ENCODE measurements at places on chromosomes 2 and 18.

DNA sequence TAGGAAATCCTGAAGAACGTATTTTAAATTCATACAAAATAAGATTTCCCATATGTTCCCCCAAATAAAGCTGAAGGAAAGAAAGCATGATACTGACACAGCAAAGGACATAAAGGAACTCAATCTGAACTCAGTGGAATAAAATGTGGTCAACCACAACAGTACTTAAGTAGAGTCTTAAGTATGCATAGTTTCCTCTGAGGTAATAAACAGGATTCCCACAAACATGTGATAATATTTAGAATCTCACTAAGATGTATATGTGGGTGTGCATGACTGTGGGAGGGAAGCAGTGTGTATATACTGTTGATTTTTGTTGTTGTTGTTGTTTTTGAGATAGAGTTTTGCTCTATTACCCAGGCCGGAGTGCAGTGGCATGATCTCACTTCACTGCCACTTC lies 69.3 kb downstream of the NOL10 start:
- DNase-seq, result no peak

GRCh38 chr18:66193938-66194337 lies 410.0 kb downstream of the CDH19 start:
- DNase-seq, result no peak

DNA sequence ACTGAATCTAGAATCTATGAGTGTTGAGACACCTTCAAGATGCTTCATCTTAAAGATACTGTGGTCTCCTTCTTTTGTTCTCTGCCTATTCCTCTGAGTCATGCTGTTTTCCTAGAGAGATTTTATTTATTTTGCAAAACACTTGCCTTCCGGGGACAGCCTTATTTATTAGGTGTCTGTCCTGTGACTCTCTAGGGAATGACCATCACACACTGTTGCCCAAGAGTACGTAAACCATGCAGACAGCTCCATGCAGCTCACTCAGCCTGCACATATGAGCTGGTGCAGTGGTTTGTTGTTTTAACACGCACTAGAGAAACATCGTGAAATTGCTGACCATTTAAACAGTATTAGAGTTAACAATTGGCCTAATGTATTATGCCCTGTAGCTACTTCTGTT lies 12.4 kb upstream of the ADCYAP1 start:
- DNase-seq, result no peak

GRCh38 chr2:205438241-205438640 lies 244.1 kb upstream of the NRP2 start:
- DNase-seq, result no peak

DNA sequence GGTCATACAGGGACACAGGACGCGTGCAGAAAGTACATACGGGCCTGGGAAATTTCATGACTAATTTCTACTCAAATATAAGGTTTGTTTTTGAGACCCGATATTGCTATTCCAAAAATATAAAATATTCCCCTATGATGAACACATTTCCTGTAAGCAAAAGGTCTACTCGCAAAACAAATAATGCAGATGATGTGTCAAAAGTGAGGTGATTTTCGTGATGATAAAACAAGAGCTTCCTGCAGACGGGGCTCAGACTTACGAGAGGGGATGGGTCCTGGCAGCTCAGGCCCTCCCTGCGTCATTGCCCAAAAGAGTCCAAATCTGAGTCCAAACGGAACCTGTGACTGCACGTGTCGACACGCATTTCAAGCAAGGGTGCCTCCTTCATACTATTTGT lies 62.7 kb downstream of the MBP start:
- DNase-seq, result no peak

DNA sequence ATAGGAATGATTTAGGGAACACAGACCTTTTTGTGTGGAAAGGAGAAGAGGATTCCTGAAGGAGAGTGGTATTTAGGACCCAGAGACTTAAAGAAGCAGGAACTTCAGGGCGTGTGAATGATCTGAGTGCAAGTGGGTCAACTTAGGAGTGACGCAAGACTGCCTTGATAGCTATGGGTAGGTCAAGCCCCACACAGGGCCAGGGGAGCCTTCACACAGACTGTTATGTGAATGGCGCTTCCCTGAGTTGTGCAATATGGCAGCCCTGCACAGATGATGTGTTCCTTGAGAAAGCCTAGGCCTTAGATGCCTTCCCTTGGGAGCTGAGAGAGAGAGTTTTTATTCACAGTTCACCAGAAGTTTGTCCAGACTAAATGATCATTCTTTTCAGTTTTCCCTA lies 47.1 kb upstream of the IGFBP5 start:
- DNase-seq, result no peak

- DNase-seq, result no peak
Observed at GRCh38 chr18:30925795-30926194, 116.7 kb downstream of the DSC3 start.

- no peak for DNase-seq
Observed at GRCh38 chr18:76258209-76258608, 236.8 kb downstream of the ZNF516 start.

- no peak for DNase-seq
Observed at GRCh38 chr2:129726216-129726615, 253.2 kb upstream of the RAB6C start.

DNA sequence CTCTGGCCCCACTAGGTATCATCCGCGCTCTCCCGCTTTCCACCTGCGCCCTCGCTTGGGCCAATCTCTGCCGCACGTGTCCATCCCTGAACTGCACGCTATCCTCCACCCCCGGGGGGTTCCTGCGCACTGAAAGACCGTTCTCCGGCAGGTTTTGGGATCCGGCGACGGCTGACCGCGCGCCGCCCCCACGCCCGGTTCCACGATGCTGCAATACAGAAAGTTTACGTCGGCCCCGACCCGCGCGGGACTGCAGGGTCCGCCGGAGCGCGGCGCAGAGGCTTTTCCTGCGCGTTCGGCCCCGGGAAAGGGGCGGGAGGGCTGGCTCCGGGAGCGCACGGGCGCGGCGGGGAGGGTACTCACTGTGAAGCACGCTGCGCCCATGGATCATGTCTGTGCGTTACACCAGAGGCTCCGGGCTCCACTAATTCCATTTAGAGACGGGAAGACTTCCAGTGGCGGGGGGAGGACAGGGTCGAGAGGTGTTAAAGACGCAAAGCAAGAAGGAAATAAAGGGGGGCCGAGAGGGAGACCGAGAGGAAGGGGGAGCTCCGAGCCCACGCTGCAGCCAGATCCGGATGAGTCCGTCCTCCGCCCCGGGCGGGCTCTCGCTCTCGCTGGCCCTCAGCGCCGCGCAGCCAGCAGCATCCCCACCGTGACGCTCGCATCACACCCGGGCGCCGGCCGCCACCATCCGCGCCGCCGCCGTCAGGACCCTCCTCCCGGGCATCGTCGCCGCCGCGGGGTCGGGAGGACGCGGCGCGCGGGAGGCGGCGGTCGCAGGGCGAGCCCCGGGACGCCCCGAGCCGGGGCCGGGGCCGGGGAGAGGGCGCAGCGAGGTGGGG lies 664 bp downstream of the NETO1 start:
- DNase-seq, result no peak

DNA sequence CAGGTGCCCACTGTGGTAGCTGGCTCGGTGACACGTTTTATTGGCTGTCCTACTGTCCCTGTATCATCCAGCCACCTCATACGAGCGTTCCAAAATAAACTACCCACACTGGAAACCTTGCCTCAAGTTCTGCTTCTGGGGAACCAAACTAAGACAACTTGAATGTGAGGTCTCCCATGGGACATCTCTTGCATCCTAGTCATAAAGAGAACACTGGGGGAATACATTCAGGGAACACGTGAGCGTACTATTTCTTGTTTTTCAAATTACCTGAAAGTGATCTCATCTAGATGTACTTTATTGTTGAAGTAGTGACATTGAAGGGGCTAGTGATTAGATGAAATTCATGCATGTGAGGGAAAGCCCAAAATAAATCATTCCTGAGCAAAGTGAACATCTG lies 15.0 kb downstream of the LYG2 start:
- no peak for DNase-seq

DNA sequence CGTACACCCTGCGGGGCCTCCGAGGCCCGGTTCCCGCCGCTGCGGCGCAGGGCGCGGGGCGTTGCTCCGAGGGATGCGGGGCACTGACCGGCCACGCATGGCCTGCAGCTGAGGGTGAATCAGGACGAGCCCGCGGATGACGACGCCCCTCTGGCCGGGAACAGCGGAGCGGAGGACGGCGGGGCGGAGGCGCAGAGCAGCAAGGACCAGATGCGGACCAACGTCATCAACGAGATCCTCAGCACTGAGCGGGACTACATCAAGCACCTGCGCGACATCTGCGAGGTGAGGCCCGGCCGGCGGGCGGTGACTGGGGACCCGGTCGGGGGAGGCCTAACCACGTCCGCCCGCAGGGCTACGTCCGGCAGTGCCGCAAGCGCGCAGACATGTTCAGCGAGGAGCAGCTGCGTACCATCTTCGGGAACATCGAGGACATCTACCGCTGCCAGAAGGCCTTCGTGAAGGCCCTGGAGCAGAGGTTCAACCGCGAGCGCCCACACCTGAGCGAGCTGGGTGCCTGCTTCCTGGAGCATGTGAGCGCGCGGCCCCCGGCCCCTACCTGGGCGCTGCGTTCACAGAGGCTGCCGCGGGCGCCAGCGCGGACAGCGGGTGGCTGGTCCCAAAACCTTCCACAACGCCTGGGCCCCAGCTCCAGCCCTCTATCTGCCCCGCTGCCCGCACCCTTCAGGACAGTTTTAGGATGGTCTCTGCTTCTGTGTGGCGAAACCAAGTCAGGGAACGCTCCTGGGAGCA lies 53.2 kb downstream of the FAM168B start:
- DNase-seq, result no peak

DNA sequence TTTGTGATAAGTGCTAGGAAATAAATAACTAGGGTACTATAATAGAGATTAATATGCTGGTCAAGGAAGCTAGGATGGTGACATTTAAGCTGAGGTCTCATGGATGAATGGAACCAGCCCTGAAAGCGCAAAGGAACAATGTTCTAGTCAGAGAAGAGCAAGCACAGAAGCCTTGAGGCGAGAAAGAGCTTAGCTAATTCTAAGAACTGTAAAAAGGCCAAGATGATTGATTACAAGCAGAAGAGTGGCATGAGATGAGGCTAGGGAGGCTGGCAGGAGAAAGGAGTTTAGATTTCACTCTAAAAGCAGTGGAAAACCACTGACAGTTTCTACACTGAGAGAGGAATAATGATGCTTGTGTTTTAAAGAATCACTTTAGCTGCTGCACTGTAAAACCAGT lies 3.4 kb upstream of the YIPF4 start:
- DNase-seq, result no peak

DNA sequence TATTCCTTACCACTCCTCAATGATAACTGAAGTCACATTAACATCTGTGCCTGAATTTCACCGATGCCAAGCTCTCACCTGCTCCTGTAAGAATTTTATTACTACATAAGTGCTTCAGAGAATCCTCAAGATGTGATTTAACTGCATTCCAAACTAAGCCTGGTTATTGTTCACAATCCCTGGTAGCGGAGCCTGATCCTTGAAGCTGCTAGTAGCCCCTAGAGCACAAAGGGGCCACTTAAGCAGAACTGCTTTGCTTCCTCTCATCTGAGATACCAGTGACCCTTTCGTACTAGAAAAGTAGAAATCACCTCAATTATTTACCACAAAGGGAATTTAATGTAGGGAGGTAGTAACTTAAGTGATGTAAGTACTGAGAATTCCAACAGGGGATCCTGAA lies 529.6 kb downstream of the CPS1 start:
- DNase-seq, result no peak

- no peak for DNase-seq
Observed at GRCh38 chr2:183035298-183035953, 2.8 kb downstream of the NCKAP1 start.

DNA sequence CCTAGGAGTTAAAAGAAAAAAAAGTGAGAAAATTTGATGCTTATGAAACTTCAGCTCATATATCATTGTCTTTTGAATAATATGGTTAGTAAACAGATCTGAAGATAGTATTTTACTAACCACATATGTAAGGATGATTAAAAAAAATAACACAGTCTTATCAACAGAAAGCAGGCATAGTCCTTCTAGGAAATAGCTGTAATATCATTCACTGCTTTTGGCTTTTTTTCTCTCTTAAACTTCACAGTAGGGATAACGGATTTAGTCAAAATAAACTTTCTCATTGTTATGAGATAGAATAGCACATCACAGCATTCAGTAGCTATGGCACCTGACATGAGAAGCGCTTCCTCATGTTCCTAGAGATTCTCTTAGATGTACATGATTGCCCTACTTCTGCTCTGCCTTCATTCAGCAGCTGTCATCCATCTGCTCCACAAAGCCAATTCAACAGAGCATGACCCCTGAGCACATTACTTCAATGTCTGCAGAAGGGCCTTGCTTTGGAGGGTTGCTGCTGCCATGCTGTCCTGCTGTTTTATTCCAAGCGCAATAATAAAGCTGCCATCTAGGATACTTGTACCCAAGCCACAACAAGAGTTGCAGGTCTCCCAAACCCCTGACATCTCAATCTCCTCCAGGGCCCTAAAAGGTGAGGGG lies 67.0 kb downstream of the TTC21B start:
- DNase-seq, result no peak

DNA sequence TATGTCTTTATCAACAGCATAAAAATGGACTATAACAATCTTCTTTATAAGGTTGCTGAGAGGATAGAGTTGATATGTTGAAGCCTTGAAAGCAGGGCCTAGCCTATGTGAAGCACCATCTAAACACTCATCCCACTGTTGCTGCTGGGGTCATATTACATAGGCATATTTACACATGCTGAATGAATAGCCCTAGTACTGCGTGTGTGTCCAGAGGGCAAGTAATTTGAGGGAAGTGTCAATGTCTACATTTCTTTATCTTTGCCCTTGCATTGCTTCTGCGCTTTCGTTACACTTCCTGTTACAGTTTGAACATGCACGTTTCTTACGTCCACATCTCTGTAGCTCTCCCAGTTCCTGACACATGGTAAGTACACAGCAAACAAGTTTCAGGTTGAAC lies 280.3 kb upstream of the ATP5MC3 start:
- no peak for DNase-seq

- no peak for DNase-seq
Observed at GRCh38 chr2:231334179-231334930, 61.2 kb upstream of the B3GNT7 start.

GRCh38 chr2:37786191-37786698 lies 114.8 kb upstream of the CDC42EP3 start:
- no peak for DNase-seq

DNA sequence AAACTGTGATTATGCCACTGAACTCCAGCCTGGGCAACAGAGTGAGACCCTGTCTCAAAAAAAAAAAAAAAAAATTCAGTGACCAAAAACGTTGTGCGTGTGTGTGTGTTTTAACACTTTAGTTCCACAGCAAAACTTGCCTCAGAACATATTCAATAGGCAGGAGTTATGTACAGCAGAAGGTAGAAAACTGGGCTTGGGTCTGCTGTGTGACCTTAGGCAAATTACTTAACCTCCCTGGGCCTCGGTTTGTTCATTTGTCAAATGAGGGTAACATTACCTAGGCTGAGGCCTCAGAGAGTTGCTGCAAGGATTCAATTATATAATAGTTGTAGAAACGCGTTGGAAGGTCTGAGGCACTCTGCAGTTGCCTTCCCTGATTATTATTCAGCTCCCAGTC lies 10.3 kb upstream of the SCG2 start:
- no peak for DNase-seq

DNA sequence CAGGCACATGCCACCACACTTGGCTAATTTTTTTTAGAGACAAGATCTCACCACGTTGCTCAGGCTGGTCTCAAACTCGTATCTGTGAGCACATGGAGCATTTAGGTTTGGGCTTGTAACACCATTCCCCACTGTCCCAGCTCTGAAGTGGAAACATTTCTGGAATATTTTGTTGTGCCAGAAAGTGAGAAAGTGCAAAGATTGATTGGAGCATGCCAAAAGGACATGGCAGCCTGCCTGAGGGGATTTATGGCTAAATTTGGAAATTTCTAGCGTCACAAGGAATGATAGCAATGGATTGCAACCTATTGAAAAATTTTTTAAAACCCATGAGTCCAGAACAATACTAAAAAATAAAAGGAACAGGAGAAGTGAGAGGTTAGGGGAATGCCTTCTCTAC lies 136.8 kb downstream of the ESCO1 start:
- DNase-seq, result no peak

All from activated gamma-delta T cell treated with anti-CD3 and anti-CD28 coated beads, Interleukin-2, amount 50 U/mL, for 16 hours (primary cell).